ENCODE measurements at places on chromosomes 3 and 15.

- no peak for DNase-seq
Observed at GRCh38 chr3:105715372-105715771, 153.4 kb downstream of the CBLB start.

GRCh38 chr3:171165983-171166382 is 139.5 kb upstream of the SLC2A2 start:
- DNase-seq: no peak

GRCh38 chr3:99542767-99543518 is 95.5 kb upstream of the COL8A1 start:
- no peak for DNase-seq

GRCh38 chr3:137641879-137642704 is 122.0 kb upstream of the SOX14 start:
- DNase-seq: no peak

- no peak for DNase-seq
Observed at GRCh38 chr3:14522129-14522691, 17.9 kb downstream of the GRIP2 start.

DNA sequence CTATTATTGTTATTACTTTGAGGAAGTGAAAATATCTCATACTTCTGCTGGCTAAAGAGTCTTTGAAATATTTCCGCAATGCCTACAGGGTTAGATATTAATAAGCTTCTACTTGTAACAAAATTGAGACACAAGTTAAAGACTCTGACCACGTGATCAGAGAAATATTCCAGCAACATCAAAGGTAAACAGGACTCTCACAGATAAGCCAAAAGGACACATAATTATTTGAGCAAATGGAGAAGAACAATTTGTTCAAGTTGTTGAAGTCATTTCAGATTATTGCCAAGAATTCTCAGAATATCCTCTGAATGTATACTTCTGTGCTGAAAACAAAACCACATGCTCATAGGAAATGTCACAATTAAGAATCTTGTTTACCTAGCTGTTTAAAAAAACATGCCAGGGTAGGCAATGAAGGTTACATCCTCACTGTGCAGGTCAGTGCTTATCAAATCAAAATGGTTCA is 225.8 kb upstream of the ALCAM start:
- no peak for DNase-seq

GRCh38 chr15:27491666-27492621 is 521.0 kb downstream of the GABRG3 start:
- DNase-seq: peak; percentile 20

DNA sequence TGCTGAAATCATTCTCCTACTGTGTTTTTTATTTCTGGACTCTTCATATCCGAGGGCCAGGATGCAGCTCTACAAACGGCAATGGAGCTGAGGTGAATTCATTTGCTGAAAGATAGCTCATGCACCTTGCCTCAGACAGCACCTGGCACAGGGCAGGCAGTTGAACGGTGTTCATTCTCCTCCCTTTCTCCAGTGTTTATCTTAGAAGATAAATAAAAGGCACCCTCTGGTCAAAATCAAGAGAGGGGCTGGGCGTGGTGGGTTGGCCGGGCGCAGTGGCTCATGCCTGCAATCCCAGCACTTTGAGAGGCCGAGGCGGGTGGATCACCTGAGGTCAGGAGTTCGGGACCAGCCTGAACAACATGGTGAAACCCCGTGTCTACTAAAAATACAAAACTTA is 79.3 kb upstream of the LMOD3 start:
- DNase-seq: no peak

- DNase-seq: no peak
Observed at GRCh38 chr3:156643729-156644389, 30.5 kb upstream of the TIPARP start.

- DNase-seq: no peak
Observed at GRCh38 chr15:38680775-38681174, 116.2 kb upstream of the RASGRP1 start.

GRCh38 chr3:144229953-144230352 is 258.3 kb downstream of the DIPK2A start:
- no peak for DNase-seq

GRCh38 chr15:85942632-85943031 is 137.0 kb upstream of the AGBL1 start:
- no peak for DNase-seq

DNA sequence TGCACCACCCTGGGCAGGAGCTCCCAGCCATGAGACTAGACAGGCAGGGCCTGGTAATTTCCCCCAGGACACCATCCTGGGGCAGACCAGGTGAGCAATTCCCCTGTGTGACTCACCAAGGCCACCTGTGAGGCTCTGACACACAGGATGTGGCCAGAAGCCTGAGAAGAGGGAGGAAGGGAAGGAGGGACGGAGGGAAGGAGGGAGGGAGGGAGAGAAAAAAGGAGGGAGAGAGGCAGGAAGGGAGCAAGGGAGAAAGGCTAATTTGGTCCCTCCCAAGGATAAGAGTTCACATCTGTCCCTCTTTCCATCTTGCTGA is 25.9 kb downstream of the WNT7A start:
- DNase-seq: no peak

- DNase-seq: no peak
Observed at GRCh38 chr3:148911173-148911572, 46.1 kb downstream of the CPA3 start.

GRCh38 chr3:71247221-71247957 is 336.1 kb downstream of the FOXP1 start:
- peak; percentile 76 for DNase-seq

DNA sequence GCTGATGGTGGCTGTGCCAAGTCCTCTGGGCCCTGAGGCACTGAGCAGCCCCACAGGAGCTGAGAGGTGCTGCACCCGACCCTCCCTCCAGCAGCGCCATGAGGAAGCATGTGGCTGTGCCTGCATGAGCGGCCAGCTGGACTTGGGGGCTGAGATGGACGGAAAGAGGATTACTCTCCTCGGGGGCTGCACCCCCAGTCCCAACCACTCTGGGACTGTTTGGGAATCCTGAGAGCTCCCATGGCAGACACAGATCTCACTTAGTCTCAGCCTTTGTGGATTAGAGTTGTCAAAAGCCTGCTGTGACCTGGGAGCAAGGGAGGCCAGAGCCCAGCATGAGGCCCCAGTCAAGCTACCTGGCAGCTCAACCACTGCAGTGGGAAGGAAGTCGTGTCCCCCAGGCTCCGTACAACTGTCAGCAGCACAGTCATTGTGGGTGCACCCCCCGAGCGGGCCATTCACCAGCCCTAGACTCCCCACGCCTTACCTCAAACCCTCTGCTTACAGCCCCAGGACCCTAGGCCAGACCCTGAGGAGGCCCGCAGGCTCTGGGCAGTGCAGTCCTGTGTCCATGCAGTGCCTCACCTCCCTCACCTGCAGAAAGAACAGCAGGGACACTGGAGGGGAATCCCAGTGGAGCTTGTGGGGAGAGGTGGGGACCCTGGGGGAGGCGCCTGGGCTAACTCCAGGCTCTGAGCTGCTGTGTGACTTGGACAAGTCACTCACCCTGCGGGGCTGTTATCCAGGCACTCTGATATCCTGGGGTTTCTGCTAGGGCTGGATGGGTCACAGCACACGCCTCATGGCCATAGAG is 17.1 kb downstream of the PRR23E start:
- peak; percentile 54 for DNase-seq

DNA sequence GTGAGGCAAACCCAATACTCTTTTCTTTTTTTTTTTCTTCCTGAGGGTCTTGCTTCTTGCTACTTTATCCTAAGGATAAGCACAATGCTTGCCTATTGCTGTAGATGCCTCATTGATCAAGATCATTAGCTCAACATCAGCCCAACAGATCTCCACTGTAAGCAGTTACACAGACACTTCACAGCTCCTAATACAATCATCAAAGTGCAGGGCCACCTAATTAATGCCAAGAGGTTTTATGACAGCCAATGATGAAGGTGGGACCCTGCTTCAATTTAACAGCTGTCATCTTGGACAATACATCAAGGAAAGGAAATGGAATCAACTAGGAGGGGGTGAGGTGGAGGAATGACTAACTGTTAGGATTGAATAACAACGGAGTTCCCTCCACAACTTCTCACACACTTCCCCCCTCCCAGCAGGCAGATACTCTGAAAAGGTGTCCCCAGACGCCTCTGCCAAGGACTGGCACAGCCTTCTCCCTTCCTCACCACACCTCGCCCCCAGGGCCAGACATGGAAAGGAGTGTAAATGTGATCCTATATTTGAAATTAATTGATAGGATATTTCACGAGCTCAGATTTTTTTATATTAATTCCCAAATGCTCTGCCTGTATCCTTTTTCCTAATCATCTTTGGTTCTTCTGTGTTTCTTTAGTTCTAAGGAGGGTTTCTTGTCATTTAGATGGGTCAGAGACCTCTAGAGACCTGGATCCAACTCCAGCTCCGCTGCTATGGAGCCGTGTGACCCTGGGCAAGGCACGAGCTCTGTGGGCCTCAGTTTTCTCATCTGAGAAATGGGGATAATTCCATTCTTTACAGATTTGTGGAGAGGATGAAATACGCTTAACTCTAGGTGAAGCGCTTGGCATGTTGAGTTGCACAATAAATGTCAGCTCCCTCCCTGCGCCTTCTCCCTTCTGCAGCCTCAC is 1.2 kb downstream of the DCLK3 start:
- no peak for DNase-seq

GRCh38 chr15:52651868-52652267 is 27.3 kb downstream of the ATOSA start:
- peak; percentile 77 for DNase-seq

DNA sequence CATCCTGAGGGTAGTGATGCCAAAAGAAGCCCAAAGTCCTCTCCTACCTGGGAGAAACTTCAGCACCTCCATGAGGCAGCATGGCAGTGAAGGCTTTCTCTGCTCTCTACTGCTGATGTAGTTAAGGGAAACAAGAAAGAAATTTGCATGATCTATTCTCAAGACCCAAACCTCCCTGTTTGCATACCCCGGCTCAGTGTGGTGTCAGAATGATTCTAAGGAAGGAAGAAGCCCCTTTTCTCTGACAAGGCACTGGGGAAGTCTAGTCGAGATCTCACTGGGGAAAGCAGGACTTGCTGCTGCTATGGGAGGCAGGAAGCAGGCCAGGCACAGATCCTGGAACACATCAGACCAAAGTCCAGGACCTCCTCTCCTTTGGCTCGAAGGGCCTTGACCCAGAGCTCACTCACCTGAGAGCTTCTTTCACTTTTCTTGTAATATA is 89.4 kb upstream of the ICE2 start:
- no peak for DNase-seq

DNA sequence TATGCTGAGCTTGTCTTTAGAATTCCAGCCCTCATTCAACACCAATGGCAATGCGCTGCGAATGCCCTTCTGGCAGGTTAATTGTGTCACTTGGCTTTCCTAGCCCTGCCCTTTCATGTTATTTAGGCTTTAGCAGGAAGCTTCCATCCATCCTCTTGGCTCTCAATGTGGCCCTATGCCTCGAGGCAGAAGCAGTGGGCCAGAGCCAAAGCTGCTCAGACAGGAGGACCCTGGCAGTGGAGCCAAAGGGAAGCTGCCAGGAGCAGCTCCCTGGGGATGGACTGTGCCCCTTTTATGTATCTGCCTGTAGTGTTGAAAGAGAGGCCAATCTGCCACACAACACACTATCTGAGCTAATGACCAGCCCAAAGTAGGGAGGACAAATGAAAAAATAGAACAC is 376.4 kb downstream of the CTNNB1 start:
- DNase-seq: peak; percentile 60

DNA sequence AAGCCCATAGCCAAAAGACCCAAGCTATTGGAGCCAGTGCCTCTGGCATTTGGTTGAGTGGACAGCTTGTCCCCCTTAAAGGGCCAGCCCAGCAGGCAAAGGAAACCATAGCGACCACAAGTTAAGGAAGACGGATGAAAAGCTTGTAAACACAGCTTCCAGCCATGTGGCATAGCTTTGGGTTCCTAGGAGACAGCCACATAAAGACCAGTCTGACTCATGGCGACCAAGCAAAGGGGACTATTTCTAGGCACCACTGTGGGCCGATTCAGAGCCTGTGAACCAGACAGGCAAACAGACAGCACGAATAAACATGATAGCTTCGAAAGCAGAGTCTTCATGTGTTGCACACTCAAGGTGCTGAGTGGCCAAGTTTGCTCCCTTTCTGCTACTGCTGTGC is 30.5 kb upstream of the SRGAP3 start:
- DNase-seq: no peak

GRCh38 chr3:157077565-157077991 is 82.4 kb downstream of the CCNL1 start:
- DNase-seq: no peak

GRCh38 chr15:40121911-40122638 is 13.4 kb upstream of the BMF start:
- DNase-seq: no peak

DNA sequence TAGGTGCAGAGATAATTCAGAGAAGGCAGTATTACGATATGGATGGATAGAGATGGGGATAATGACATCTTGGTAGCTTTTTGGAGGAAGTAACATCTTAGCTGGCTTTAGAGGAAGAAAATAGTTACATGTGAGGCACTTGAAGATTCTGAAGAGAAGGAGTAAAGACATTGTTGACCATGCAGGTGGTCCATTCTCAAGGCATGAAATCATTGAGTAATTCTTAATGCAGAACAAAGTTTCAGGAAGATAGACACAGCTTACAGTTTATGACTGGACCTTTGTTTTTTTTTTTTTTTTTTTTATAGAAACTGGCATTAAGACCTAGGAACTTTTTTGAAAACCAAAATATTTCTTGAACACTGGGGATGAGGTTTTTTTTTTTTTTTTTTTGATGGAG is 28.2 kb downstream of the MBNL1 start:
- DNase-seq: no peak

DNA sequence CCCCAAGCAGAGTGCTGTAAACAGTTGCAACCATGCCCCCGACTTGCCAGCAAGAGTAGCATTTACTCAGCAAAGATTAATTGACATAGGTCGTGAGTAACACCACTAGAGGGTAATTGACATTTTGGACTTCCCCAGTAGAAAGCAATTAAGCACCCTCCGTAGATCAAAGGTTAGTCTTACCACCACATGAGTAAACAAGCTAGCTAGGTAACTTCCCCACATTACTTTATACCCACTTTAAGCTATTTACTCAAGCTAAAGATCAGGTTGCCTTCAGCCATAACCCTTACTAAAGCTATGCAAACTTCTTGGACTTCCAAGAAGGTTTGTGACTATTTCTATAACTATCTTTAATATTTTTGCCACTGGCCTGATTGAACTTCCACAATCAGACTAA is 1072.7 kb downstream of the OTOL1 start:
- no peak for DNase-seq

DNA sequence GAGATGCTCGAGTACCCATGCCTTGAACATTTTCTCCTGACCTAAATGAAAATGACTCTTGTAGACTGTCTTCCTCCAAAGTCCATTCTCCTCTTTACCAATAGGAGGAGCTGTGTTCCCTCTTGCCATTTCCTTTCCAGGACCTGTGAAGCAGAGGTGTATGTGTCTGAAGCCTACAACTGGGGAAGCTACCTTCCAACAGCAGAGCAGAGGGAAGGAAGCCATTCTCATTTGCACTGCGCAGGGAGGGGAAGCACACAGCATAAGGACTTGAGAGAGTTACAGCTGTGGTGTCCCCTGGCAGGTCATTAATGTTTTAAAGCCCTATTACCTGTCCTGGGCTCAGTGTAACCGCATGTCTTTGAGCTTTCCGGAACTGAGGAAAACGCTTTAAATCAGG is 38.7 kb downstream of the HSPBAP1 start:
- peak; percentile 13 for DNase-seq
